RWPE1 (cell line): ENCODE measurements at places on chromosomes 7 and 10.

DNA sequence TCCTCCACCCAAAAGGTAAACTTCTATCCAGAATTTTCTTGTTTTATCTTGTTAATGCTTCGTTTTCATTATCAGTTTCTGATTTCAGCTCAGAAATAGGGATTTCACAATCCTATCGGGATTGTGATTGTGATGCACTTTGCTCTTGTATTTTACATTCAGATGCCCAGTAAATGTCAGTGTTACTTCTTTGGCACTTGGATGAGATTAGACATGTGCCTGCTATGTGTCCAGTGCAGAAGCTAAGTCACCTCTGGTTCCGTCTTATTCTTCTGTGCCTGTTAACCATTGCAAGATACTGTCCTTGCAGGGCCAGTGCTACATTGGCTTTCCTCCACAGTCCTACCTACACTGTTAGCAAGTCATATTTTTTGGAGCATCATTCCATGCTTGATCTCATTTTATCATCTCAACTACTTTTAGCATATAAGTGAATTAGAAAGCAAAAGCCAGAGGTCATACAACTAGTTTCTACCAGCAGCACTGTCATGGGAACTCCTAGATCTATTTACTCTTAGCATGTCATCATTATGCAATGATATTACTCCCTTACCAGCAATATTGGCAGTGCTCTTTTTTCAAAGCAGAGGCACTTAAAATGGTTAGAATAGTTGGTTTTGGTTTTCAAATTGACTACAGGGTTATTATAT is 26.7 kb downstream of the ZNF277 start:
- no peak for DNase-seq

GRCh38 chr7:27243340-27244163 is 950 bp downstream of the EVX1 start:
- DNase-seq: no peak

GRCh38 chr7:155284496-155285274 is 13.0 kb upstream of the INSIG1 start:
- no peak for DNase-seq

DNA sequence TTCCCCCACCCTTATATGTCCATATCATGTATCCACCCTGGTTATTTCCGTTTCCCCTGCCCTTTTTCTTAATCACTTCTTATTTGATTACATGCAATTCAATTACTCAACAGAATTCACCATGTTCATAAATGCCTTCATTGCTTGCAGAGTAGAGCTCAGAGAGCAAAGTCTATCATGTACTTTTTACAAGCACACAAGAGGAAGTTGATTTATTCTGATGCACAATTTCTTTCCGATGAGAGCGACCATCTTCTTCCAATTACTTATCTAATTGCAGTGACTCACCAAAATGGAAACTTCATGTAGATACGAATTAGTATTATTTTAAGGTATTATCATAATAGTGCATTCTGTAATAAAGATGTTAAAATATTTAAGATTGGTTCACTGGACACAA is 430.5 kb upstream of the KLF6 start:
- DNase-seq: no peak

DNA sequence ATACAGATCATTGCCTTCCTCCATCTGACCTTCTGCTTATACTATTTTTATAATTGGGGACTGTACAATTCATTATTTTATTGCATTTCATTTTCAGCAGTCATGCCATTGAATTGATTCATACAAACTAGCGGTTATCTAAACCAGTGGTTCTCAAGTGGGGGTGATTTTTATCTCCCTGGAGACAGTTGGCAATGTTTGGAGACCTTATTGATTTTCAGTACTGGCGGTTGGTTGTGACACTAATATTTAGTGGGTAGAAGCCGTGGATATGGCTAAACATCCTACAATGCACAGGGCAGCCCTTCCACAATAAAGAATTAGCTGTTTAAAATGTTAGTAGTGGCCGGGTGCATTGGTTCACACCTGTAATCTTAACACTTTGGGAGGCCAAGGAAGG is 765.9 kb downstream of the LRMDA start:
- no peak for DNase-seq

DNA sequence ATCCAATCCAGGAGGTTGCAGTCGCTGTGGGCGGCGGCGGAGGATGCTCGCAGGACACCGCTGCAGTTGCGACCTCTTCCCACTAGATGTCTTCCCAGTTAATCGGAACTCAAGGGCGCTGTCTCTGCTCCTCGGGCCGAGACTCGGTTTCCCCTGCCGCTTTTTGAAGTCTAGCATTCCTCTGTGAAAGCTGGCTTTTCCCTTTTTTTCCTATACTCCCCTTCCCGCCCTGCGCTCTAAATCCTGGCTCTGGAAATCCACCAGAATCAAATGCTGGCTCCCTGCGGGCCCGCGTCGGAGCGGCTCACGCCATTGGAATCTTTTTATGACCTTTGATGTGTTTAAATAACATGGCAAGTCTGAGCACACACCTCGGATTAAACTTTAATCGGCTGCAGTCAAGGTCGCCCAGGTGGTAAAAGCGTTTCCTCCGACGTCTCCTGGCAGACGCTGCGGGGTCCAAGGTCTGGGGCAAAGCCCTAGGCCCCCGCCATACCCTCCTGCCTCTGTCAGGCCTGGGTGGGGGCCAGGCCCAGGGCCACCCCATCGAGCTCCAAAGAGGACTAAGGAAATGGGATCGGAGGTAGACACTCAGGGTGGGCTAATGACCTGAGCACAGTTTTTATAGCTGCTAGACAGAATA is 10.7 kb upstream of the HOXA13 start:
- DNase-seq: no peak

DNA sequence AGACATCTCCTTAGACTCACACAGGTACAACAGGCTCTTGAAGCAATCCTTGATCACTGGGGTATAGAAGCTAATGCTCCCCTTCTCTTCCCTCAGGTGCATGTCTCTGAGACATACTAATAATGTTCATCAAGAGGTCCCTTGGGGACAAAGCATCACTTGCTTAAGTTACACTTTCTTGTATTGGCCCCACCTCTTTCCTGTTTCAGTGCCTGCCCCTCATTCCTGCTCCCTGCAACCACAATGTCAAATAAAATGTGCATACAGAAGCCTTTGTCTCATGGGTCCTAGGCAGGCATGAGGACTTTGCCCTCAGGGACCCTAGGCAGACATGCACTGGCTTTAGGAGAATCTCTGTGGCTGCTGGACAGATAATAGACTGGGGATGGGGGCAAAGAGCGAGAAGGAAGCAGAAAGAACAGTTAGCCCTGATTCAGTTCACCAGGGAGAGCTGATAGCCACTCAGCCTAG is 175.0 kb upstream of the NPY start:
- no peak for DNase-seq

DNA sequence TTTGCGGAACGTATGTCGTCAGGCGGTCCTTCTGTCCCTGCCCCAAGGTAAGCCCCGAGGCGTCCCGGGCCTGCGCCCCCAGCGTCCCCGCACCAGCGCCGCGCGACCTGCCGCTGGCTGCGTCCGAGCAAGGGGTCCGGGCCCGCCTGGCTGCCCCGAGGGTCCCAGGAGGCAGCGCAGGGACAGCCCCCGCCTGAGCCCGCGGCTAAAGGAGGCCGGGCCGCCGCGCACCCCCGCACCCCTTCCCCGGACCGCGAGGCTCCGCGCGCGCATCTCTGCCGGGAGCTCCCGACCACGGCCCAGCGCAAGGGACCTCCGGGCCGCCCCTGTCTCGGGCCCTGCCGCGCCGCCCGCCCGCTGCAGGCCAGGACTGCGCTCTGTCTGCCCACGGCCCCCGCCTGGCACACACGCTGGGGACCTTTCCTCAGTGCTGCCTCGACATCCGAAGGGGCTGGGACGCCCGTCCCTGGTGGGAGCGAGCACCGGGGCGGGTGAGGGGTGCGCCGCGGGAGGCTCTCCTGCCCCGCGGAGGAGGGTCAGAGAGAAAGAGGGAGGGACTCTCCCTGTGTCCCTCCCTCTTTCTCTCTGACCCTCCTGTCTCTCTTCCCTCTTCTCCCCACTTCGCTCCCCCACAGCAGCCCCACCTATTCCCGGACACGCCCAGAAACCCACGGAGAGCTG is 25.0 kb downstream of the SHH start:
- no peak for DNase-seq

DNA sequence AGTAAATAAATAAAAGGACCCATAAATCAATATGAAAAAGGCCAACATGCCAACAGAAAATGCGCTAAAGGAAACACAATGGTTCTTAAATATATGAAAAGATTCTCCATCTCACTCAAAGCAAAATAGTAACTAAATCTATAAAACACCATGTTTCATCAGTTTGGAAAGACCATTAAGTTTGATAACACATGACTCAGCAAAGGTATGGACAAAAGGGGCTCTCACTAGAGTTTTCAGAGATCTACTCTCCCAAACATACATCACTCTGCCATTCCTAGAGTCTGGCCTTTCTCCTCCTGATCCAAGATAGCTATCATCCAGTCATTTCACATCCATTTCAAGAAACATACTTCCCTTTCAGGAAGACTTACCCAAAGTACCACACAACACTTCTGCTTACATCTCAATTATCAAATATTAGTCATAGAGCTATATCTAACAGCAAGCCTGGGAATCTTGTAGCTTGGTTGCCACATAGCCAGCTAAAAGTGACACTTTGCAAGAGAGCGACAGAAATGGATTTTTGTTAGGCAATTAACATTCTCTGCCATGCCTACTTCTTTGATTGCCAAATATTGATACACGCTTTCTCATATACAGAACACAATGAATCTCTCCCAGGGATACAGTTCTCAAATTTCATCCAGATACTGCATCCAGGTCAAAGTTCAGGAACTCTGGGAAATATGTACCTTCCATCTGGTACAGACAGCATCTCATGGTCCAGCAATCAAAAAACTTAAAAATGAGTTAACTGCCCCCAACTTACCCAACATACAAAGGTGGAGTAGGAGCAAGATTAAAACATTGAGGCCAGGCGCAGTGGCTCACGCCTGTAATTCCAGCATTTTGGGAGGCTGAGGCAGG is 28.8 kb downstream of the TOMM7 start:
- no peak for DNase-seq

DNA sequence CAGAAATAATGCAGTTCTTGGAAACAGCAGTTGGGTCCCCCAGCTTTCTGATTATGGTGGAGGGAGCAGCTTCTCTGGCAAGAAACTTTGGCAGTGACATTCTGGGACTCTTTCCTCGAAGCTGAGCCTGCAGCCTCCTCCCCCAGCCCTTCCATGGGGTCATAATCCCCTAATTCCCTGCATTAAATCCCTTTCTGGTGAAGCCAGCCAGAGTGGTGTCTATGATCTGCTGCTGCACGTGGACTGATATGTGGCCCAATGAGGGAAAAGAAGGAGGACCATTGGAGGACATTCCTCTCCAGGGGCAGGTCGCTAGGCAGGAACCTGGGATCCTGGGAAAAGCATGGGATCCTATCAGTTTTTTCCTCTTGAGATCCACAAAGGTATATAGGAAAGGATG is 470.5 kb downstream of the RPS24 start:
- no peak for DNase-seq

DNA sequence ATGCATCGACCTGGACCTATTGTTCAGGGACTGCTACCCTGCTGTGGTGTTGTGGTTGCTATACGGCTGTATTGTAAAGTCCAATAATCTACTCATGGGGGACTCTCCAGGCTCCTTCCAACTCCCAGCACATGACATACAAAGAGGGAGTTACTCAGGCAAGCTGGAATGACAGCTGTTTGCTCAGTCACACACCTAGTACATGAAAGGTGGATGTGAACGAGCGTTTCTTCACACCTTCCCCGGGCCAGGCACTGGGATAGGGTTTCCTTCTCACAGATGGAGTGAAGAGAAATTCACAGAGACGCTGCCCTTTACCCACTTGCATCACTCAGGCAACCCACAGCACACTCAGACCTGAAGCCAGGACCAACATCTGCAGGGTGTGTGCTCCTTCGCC is 215.7 kb downstream of the TNS3 start:
- no peak for DNase-seq

GRCh38 chr7:77859343-77859742 is 60.8 kb downstream of the PHTF2 start:
- no peak for DNase-seq

GRCh38 chr7:22074897-22075296 is 129.2 kb upstream of the CDCA7L start:
- no peak for DNase-seq
